ENCODE measurements at places on chromosomes 12 and 14.

GRCh38 chr12:38811814-38812356 lies 93.5 kb downstream of the CPNE8 start:
- no peak for DNase-seq

- no peak for DNase-seq
These were observed 201.6 kb downstream of the ATP23 start for GRCh38 chr12:58142991-58143390.

DNA sequence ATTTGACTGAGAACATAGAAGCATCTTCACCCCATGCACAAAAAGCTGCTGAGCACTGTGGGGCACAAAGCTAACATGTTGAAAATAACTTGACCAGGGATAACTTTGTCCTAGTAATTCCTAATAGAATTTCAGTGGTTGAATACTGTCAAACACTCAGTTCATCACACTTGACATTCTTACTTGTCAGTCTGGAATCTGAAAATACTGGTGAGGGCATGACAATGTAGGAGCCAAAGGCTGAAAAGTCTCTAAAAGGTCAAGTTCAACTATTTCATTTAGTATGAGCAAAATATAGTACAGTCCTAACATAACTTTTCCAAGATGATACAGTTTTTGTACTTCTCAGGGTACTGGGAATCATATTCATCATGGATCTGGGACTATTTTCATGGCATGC lies 504.4 kb upstream of the LMO3 start:
- no peak for DNase-seq

- no peak for DNase-seq
These were observed 187.2 kb upstream of the RGS6 start for GRCh38 chr14:71745072-71745471.

DNA sequence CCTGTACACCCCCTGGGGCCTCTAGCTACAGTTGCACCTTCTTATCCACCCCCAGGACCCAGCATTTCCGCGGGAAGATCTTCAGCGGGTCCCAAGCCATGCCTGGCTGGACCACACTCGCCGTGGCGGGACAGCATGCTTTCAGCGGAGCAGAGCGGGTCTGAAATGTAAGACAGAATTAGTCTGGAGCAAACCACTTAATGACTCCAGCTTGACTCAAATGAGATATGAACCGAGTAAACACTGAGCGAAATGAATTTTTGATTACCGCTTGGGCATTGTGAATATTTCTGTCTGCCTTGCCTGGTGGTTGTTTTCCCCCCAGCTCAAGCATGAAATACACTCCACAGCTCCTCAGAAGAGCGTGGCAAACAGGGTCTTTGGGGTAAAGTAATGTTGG lies 60.8 kb downstream of the SLC24A4 start:
- no peak for DNase-seq

GRCh38 chr12:5899675-5900074 lies 45.4 kb downstream of the ANO2 start:
- DNase-seq = no peak

GRCh38 chr12:76940671-76941445 lies 62.0 kb upstream of the CSRP2 start:
- DNase-seq = no peak

All from spinal cord (tissue), 10 donors.